ENCODE measurements at places on chromosomes 16 and 17.

- DNase-seq: peak; percentile 29
Measured at GRCh38 chr17:732067-732901, at the start of gene TLCD3A. TSS of gene TLCD3A (plus strand) at chr17:732596. CDS start at chr17:732648, 52 bp downstream.

GRCh38 chr17:42697108-42697811, 14.9 kb downstream of the CNTNAP1 start:
- no peak for DNase-seq

DNA sequence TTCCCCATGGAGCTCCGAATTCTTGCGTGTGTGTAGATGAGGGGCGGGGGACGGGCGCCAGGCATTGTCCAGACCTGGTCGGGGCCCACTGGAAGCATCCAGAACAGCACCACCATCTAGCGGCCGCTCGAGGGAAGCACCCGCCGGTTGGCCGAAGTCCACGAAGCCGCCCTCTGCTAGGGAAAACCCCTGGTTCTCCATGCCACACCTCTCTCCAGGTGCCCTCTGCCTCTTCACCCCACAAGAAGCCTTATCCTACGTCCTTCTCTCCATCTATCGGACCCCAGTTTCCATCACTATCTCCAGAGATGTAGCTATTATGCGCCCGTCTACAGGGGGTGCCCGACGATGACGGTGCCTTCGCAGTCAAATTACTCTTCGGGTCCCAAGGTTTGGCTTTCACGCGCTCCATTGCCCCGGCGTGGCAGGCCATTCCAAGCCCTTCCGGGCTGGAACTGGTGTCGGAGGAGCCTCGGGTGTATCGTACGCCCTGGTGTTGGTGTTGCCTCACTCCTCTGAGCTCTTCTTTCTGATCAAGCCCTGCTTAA, 617 bp upstream of the SENP3 start:
- peak; percentile 56 for DNase-seq

DNA sequence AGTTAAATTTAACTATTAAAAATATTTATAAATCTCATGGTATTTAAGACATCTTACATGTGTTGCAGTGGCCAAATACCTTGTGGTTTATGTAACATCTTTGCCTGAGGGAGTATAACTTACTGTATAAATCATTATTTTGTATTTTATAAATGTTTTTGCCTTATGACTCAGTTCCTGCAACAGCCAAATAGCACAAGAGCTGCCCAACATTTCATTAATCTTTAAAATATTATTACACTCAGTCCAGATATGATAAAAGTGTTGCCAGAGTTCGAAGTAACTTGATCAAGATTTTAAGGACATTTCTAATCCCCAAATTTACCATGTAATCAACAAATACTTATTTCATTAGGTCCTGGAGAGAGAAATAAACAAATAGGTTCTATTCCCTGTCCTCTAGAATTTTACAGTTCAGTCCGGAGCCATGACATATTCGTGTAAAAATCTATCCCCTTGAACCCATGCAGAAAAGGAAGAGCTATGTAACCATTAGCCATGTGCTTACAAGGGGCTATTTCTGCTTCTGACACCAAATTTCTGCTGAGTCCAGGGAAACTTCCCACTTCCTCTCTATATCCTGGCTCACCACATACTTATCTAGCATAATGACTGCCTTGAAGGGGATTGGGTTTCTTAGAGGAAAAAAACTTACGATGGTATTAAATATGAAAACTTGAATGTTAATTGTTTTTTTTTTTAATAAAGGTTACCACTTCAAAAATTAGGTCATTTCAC, 44.0 kb downstream of the IRX6 start:
- no peak for DNase-seq

DNA sequence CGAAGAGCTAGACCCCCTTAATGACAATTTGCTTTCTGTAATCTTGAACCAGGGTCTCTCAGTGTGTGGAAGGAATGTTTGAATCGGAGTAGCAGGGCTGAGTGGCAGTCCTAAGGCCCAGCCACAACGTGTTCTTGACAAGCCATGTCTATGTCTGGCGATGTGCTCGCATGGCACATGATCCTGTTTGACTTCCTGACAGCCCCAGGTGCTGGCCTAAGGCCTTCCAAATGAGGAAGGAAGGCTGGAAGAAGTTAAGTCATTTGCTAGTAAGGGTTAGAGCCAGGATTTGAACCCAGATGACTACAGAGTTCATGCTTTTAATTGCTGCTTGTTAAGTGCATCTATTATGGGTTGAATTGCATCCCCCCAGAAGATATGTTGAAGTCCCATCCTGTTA, 486.7 kb downstream of the MAF start:
- DNase-seq: no peak
